ENCODE measurements at places on chromosomes 2 and 18.

- no peak for DNase-seq
Observed at GRCh38 chr18:25279556-25279955, 72.4 kb downstream of the ZNF521 start.

DNA sequence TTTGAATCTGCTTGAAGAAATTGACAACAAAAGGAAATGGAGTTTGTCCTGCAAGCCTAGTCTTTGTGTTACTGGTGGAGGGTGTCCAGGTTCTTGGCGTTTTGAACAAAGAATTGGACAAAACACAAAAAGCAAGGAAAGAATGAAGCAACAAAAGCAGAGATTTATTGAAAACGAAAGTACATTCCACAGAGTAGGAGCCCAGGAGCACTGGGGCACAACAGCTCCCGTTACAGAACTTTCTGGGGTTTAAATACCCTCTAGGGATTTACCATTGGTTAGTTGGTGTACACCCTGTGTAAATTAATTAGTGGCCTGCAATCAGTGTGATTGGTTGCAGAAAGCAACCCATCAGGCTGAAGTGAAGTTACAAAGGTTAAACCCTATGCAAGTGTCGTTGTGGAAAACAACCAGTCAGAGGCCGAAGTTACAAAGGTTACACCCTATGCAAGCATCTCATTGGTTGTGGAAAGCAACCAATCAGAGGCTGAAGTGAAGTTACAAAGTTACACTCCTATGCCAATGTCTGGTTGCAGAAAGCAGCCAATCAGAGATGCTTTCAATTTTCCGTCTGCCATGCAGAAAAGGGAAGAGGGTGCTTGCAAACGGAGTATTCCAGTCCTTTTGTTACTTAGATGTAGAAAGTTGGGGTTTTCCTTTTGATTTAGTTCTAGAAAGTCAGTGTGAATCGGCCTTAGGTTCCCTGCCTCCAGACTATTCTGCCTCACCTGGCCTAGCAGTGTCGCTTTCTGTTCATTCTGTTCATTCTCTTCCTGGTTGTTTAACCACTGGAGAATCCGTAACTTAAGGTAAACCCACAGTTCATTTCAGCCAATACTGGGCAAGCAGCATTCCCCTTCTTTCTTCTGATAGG is 47.6 kb upstream of the PTH2R start:
- no peak for DNase-seq

DNA sequence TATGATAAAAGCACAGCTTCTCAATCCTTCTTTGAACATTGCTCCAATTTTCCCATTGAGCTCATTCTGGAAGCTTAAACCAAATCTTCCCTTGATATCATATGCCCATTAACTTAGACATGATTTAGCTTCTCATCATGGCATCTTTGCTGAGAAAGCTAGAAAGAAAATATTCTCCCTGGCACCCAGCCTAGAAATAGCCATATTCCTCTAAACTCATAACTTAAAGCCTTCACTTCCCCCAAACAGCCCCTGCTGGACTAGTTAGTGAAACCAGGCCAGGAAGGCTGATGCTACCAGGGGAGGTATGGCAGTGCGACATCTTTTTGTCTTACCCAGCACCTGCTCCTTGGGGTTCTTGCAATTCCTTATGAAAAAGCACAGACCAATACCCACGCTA is 4.3 kb downstream of the AAK1 start:
- no peak for DNase-seq

- no peak for DNase-seq
Observed at GRCh38 chr2:36801088-36801487, 104.6 kb downstream of the VIT start.

GRCh38 chr2:74821177-74822126 is 12.5 kb upstream of the HK2 start:
- no peak for DNase-seq

DNA sequence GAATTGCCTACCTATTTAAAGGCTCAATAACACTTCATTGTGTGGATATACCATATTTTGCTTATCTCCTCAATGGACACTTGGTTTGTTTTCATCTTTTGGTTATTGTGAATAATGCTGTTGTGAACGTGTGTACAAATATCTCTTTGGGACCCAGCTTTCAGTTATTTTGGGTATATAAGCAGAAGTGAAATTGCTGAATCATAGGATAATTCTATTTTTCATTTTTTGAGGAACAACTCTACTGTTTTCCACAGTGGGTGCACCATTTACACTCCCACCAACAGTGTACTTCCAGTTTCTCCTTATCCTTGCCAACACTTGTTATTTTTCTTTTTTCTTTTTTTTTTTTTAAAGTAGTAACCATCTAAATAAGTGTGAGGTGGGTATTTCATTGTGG is 29.0 kb downstream of the PTPN4 start:
- no peak for DNase-seq

DNA sequence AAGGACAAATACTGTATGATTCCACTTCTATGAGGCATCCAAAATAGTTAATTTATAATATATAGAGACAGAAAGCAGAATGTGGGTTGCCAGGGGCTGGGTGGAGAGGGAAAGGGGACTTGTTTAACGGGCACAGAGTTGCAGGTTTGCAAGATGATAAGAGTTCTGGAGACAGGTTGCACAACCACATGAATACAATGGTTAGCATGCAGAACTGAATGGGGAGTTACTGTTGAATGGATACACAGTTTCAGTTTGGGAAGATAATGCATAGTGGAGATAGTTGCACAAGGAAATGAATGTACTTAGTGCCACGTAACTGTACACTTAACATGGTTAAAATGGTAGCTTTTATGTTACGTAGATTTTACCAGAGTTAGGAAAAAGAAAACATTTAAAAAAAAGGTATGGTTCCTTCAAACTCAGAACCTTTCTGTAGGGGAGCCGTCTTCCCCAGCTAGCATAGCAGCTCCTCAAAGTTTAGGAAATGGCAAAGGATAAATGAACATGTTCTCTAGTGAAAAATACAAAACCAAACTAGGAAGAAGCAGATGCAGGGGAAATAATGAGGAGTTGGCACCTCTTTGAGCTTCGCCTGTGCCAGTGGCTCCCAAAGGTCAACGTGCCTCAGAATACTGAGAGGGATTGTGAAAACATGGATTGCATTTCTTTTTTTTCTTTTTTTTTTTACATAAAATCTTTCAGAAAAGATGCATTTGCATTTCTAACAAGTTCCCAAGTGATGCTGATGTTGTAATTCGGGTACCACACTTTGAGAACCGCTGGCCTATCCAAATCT is 95.2 kb downstream of the ZCCHC2 start:
- no peak for DNase-seq
